Mucosa of descending colon (tissue), 3 donors: ENCODE measurements at places on chromosomes 4 and X. TPM values are rescaled to one million over a fixed set of nuclear protein-coding genes. Genes with fewer than 3 reads are reported as not detected.

- DNase-seq = no peak
Measured at GRCh38 chr4:66647476-66647875, 897.8 kb downstream of the CENPC start.

DNA sequence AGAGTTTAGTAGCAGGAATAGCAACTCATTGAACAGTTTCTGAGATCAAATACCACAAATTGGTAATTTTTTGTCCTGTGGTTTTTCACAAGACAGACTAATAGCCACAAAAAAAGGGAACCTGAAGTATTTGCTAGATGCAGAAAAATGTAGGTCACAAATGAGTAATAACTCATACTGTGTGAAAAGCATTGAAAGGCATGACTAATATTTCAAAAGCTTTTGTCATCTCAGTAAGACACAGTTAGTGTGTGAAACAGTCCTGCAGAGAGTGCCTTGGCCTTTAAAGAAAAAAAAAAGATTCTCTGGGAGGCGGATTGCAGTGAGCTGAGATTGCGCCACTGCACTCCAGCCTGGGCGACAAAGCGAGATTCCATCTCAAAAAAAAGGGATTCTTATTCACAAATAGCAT, 31.4 kb upstream of the SLC25A31 start:
- DNase-seq = no peak

Gene PDE6B
- 1.2 TPM for total RNA-seq

DNA sequence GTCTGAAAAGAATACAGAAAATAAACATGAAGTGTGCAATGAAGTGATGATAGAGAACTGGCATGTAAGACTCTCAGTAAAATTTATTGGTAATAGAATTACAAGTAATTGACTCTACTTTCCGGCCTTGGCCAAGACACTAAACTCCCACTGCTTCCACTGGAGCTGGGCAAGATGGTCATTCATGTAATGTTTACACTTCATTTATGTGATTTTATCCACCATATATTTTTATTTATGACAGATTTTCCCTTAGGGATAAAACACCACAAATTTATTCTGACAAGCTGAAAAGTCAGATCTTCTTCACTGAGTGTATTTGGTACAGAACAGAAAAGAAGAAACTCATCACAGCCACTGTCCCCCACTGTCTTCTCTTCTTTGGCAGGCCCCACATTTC, 191.9 kb downstream of the SLC39A8 start:
- no peak for DNase-seq

- no peak for DNase-seq
Measured at GRCh38 chrX:19883878-19884277, 3.5 kb downstream of the SH3KBP1 start.

GRCh38 chrX:66408507-66408906, 230.4 kb downstream of the EDA2R start:
- DNase-seq = no peak

DNA sequence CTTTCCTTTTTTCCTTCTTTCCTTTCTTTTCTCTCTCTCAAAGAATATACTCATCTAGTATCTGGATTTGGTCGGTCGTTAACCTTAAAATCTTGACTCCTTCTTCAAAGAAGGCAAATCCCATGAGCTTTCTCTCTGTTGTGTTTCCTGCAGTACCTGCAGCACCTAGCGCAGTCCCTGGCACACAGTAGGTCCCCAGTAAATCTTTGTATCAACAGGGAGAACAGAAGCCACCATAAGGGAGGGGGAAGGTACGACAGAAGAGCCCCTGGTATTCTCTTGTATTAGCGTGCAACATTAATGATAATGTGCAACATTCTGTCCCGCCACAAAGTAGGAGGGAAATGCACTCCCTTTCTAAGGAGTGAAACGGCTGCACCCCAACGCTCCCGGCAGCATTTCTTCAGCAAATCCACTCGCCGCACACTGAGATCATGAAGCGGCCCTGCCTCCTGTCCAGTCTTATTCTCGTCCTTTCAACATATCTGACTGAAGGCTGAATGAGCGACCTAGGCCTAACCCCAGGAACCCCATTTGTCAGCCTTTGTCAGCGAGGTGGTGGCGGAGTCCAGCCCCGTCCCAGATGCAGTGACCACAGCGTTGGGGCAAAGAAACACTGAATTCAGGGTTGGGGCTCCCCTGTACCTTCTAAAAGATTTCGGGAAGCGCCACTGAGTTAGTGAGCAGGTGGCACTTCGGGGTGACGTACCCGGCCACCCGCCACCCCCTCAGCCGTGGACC, 133.7 kb downstream of the AMELX start:
- DNase-seq = no peak

- DNase-seq = no peak
Measured at GRCh38 chrX:129525896-129526295, 2.6 kb upstream of the SMARCA1 start.

Gene EGFL6
- not detected for total RNA-seq

GRCh38 chrX:20514358-20514757, 247.6 kb upstream of the RPS6KA3 start:
- DNase-seq = no peak

GRCh38 chrX:54093571-54093970, 49.3 kb upstream of the PHF8 start:
- no peak for DNase-seq

GRCh38 chrX:150358651-150359050, 4.5 kb upstream of the MAMLD1 start:
- no peak for DNase-seq

- no peak for DNase-seq
Measured at GRCh38 chr4:47809654-47810203, 28.1 kb downstream of the CORIN start.

DNA sequence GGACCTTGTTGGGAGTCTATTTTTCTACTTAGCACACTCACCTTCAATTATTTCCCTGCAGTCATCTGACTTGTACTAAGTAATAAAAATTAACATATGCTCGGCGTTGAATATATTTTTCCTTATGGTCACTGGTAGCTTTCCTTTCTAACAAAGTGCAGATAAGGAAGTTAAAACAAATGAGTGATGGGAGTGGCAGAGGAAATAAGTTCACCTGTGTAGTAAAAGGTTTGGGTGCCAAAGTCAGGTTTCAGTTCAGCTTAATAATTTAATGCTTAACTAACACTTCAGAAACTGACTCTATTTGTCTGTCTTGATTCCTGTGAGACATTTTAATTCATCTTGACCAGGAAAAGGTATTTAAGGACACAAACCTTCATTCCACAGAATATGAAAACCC, 184.4 kb downstream of the PCDH7 start:
- no peak for DNase-seq

- DNase-seq = no peak
Measured at GRCh38 chr4:11313157-11313943, 115.3 kb downstream of the HS3ST1 start.

DNA sequence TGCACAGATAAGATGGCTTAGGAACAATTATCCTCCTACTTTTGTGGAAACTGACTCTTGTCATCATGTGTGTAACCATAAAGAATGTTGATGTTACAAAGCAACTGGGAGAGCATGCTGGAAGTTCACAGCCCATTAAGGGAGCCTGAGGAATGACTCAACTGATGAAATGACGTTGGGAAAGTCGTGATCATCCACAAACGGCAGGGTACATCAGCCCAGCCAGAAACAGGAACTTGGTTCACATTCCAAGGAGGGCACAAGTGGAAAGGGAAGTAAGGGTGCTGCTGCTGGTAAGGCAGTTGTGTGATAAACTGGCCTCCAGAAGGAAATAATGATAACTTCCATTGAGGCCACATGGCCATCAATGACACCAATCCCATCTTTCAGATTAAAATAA, 6.7 kb downstream of the TEC start:
- DNase-seq = no peak

Gene USP26
- not detected for total RNA-seq

Gene SERTM2
- total RNA-seq = 0.66 TPM

DNA sequence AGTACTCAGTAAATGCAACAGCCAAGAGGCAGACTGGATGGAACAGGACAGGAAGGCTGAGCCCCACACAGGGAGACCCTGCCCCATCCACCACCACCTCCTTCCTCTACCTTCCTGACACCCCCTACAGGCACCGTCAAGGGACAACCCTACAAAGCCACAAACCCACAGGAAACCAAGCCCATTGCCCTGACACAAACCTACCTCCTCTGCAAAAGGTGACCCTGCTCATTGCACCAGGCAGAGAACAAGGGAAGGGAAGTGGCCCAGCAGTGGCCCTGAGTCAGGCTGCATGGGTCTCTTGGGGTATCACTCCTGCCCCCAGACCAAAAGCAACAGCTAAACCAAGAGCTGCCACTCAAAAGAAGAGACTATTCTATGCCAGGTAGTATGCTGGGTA, 21.0 kb downstream of the JAKMIP1 start:
- no peak for DNase-seq

- no peak for DNase-seq
Measured at GRCh38 chrX:30831082-30831481, 58.0 kb downstream of the TAB3 start.

DNA sequence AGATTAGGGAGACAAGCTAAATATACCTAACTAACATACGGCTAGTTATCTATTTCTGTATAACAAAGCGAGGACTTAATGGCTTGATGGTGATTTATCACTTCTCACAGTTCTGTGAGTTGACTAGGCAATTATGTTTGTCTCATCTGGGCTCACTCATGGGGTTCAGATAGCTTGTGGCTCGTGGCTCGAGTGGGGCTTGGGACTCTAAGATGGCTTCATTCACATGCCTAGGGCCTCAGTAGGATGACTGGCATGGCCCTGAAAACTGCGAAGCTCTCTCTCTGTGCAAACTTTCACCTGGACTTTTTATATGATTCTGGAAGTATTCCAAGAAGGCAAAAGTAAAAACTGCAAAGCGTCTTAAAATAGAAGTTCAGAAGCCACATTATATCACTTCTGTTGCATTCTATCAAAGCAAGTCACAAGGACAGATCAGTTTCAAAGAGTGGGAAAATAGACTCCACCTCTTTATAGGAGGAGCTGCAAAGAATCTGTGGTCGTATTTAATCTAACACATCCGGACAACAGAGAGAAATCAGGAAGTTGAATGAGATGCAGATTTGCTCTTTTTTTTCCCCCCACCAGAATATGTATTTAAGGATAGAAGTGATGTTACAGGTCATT, 491.2 kb downstream of the INPP4B start:
- DNase-seq = no peak

Gene XG
- total RNA-seq = 2.6 TPM

- DNase-seq = no peak
Measured at GRCh38 chr4:147524601-147525000, 43.7 kb downstream of the EDNRA start.

DNA sequence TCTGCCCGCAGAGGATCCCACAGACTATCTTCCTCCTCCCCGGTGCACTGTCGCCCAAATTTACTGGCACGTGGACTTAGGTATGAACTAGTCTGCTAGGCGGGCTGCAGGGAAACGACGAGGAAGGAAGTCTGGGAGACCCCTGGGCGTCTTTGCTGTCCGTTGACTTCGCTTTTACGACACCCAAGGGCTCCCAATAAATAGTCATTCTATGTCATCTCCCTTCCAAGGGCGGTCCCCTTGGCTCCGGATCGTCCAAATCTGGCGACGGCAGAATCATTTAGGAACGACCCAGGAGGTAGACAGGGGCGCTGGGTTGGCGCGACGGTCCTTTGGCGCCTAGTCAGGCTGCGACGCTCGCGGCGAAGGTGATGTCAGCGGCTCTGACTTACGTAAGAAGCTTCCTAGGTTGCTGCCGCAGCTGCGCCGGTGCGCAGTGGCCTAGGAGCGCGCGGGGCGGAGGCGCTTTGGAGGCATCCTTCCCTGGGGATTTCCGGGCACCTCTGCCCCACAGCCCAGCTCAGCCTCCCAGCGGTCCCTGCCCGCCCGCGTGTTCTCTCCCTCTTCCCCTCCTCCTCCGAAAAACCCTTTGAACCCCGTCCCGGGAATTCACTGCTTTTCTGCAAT, 2.2 kb downstream of the NHS start:
- DNase-seq = peak; percentile 62

DNA sequence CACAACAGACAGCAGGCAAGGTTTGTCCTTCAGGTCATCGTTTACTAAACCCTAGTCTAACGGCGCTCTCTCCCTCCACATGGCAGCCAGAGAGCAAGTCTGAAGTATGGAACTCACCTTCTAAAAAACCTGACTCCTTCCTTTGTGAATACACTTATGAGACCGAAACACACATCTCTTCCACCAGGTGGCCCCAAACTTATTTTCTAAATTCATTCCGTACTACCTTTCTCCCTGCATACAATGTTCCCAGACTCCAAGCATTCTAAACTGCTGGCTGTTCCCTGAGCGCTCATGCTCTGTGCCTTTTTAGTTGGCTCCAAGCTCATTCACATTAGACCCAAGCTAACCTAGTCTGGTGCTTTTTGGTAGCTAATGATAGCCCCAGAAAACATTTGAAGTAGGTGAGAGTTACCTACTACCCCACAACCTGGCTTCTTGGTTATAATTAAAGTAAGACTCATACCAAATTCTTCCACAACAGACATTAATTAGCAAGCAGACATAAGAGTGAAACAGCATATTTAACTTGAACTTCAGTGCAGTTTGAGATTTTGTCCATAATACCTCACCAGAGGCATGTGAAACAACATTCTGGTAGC, 67.6 kb upstream of the DCLK2 start:
- peak; percentile 77 for DNase-seq

Gene SOD3
- 33.0 TPM for total RNA-seq

DNA sequence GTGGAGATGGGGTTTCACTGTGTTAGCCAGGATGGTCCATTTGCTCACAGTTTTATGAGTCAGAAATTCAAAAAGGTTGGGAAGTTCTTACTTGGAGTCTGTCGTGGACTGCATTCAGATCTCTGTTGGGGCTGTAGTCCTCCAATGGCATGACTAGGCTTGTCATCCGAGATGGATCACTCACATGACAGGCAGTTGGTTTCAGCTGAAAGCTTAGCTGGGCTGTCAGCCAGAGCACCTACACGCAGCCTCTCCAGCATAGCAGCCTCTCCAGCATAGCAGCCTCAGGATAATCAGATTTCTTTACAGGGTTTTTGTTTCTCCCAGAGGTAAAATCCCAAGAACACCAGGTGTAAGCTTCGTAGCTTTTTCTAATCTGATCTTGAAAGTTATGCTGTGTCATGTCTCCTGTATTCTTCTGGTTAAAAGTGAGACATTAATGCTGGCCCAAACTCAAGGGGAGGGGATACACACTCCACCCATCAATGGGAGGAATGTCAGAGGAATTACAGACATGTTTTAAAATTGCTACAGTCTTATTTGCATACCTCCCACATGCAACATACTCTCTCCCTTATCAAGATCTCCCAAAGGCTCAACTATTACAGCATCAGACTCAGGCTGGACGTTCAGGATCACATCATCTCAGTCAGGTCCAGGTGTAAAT, 31.6 kb upstream of the SOD3 start:
- DNase-seq = no peak

Gene CHRDL1
- 101 TPM for total RNA-seq
